Astrocyte (in vitro differentiated cells and primary cell): ENCODE measurements at places on chromosomes 2 and 18. TPM values are rescaled to one million over a fixed set of nuclear protein-coding genes. Genes with fewer than 3 reads are reported as not detected.

The MC5R gene
- total RNA-seq = 0.26 and 0.57 TPM in 2 replicates

The TCF7L1 gene
- total RNA-seq = 27.2 and 30.8 TPM in 2 replicates

The SIX3 gene
- 0.48 and 1.7 TPM in 2 replicates for total RNA-seq

The HOXD13 gene
- total RNA-seq = not detected in 2 replicates

The TBR1 gene
- not detected in 2 replicates for total RNA-seq

The KLHL41 gene
- not detected in 2 replicates for total RNA-seq

The GRB14 gene
- 8.6 and 11.1 TPM in 2 replicates for total RNA-seq

DNA sequence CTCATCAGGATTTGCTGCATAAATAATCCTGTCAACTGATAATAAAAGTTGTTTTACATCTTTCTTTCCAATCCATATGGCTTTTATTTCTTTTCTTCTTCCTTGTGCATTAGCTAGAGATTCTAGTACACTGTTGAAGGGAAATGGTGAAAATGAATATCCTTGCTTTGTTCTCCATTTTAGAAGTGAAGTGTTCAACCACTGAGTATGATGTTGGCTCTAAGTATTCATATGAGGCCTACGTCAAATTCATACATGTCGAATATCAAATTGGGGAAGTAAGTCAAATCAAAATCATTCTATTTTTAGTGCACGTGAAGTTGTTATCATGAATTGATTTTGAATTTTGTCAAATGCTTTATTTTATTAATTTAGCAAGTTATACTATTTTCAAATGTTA is 7.8 kb upstream of the ACKR3 start:
- H3K4me3 ChIP-seq = no peak overlapping the region
- H3K27me3 ChIP-seq = peaks cover 15% of the 10 kb centered on the region

DNA sequence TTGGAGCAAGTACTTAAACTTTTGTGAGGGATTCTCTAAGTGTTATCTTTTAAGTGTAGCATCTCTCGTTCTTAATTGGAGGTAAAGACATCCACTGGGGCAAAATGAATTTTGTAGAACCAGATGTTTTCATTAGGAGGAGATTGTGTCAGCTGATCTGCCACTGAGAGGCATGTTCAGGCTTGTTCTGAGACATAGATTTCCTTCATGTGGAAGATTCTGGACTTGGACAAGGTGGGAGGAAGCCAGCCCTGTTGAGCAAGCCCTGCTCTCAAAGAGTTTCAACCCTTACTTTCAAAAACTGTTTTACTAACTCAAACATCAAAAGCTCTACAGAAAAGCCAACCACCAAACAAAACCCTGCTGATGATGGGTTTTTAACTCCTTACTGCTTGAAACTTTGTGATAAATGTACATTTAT is 6.5 kb downstream of the MAP4K4 start:
- H3K27ac ChIP-seq = peak overlapping the region; percentile 52
- DNase-seq = peak; percentile 74
- peaks cover 21% of the 10 kb centered on the region for H3K4me1 ChIP-seq
- no peak overlapping the region for H3K4me3 ChIP-seq
- H3K36me3 ChIP-seq = peaks cover 16% of the 10 kb centered on the region

DNA sequence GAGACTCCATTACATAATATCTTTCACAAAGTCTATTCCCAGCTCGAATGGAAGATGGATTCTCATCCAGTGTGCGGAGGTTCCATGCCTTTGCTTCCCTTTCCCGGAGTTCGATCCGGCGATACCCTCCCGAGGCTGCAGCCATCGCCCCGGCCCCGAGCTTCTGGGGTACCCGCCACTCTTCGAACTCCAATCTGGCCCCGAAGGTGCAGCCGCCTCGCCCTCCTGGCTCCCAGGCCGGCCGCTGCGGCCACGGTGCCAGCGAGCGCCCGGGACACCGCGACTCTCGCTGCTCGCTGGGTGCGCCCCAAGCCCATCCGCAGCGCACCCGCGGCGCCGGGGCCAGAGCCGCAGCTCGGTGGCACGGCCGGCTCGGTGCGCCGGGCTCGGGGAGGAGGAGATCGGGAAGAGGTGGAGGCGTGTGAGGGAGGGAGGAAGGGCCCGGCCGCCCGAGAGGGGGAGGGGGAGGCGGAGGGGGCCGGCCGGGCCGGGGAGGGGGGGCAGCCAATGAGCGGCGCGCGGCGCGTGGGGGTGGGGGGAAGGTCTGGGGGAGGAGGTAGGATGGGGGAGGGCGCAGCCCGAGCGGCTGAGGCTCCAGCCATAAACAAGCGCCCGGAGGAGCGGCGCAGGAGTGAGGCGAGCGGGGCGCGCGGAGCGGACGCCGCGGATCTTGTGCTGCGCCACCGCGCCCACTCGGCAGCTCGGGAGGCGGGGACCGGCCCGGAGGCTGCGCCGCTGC is at the start of gene CRIM1:
Gene CRIM1, plus strand, starts transcription at position 628 of the 739 bp plus-strand sequence. CDS start 515 bp downstream, outside the sequence.
- peak within 1 kb of the TSS; percentile 98 for H3K4me3 ChIP-seq
- peaks cover 29% of the 10 kb centered on the region for H3K4me1 ChIP-seq
- H3K36me3 ChIP-seq = no peaks in the 10 kb centered on the region
- no peaks in the 10 kb centered on the region for H3K27me3 ChIP-seq
- DNase-seq = peak; percentile 83

DNA sequence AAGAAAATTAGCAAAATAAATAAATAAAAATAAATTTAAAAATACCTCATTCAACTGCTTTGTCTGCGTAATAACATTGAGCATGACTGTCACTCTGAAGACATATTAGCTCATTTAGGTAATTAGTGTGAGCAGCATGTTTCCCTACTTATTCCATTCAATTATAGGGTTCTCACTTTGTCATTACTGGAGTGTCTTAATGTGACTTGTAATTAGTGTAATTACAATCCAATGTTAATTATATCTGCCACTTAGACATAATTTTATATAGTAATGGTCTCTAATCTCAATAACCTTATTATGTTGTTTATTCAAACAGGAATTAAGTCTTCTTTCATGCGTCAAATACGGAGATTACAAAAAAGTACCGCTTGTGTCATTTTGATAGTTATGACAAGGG is 893.9 kb upstream of the ACVR2A start:
- no peaks in the 10 kb centered on the region for H3K36me3 ChIP-seq
- DNase-seq = no peak
- no peaks in the 10 kb centered on the region for H3K4me1 ChIP-seq
- no peak overlapping the region for H3K4me3 ChIP-seq
- no peaks in the 10 kb centered on the region for H3K27me3 ChIP-seq

DNA sequence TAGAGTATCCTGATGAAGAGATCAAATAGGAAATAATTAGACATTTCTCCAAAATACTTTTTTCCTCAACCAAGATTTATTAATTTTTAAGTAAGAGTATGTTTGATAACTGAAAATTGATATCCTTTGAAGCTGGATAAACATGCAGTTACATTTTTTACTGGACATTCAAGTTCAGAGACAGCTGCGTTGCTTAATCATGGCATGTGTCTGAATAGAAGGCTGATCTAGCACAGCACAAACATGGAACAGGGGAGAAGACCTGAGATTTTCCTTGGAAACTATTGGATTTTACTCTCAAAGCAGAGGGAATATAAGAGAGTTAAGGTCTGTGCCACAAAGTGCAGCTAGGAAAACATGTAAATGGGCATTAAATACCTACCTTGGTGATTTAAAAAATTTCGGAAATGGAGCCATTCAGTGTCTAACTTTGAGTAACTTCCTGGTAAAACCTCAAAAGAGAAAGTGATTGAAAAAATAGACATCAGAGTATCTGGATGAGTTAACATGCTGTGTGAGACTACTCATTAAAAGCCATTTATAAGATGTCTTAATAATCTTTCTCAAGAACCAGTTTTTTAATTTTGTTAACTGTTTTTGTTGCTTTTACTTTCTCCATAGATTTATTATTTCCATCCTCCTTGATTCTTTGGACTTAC is 31.8 kb downstream of the CRIM1 start:
- H3K4me3 ChIP-seq = no peak overlapping the region
- DNase-seq = no peak
- no peaks in the 10 kb centered on the region for H3K27me3 ChIP-seq
- H3K27ac ChIP-seq = no peak overlapping the region

DNA sequence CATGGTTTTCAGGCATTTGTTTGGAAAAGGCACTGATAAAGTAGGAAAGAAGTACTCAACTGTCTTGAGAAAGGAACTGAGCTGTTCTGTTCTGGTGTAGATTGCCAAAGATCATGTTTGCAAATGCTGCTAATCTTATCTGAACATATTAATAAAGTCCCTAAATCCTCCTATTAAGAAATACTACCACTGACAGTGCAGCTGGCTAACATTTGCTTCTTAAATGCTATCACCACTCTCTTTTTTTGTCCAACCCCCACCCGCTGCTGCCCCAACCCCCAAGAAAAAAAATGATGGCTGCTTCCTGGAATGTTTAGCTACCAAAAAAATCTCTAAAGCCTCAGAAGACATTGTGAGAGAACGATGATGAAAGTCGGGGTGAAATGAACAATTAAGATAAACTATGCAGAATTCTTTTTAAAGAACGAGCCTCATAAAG is 130.7 kb downstream of the CCBE1 start:
- no peak overlapping the region for H3K4me3 ChIP-seq
- DNase-seq = peak; percentile 60
- H3K36me3 ChIP-seq = no peaks in the 10 kb centered on the region
- H3K27ac ChIP-seq = no peak overlapping the region
- H3K4me1 ChIP-seq = peaks cover 4% of the 10 kb centered on the region

DNA sequence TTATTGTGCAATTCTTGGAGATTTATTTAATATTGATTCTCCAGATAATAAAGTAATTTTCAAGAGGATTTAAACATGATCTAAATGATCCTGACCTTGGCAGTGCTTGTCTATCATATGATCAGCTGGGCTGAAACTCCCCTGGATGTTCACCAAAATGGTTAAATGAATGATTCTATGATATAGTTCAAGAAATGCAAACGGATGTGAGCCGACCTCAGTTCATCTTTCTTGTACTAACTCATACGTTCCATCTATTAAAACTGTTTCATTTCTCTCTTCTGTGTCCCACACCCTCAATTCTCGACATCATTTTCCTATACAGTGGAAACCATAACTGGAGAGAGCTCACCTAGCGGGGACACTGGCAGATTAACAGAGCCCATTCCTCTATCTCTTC is 281.7 kb upstream of the CCDC68 start:
- H3K36me3 ChIP-seq = no peaks in the 10 kb centered on the region
- no peak for DNase-seq
- H3K4me3 ChIP-seq = no peak overlapping the region

- H3K27me3 ChIP-seq = no peaks in the 10 kb centered on the region
- H3K4me3 ChIP-seq = no peak overlapping the region
- no peaks in the 10 kb centered on the region for H3K36me3 ChIP-seq
- no peak for DNase-seq
Measured at GRCh38 chr2:232245111-232245510, 133.4 kb upstream of the ALPP start.

- H3K4me1 ChIP-seq = no peaks in the 10 kb centered on the region
- H3K4me3 ChIP-seq = no peak overlapping the region
- DNase-seq = no peak
- no peak overlapping the region for H3K27ac ChIP-seq
- H3K36me3 ChIP-seq = no peaks in the 10 kb centered on the region
- no peaks in the 10 kb centered on the region for H3K27me3 ChIP-seq
Measured at GRCh38 chr2:5304640-5305039, 387.5 kb upstream of the SOX11 start.

DNA sequence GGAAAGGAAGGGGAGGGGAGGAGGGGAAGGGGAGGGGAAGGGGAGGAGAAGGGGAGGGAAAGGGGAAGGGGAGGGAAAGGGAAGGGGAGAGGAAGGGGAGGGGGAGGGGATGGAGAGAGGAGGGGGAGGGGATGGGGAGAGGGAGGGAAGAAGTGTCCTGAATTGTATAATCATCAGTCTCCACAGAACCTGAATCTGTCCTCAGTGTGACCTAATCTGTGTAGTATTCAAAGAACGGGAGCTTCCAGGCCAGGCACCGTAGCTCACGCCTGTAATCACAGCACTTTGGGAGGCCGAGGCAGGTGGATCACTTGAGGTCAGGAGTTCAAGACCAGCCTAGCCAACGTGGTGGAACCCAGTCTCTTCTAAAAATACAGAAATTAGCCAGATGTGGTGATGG is 41.1 kb upstream of the CCDC150 start:
- H3K36me3 ChIP-seq = no peaks in the 10 kb centered on the region
- H3K27me3 ChIP-seq = no peaks in the 10 kb centered on the region
- H3K4me1 ChIP-seq = peaks cover 18% of the 10 kb centered on the region

- no peaks in the 10 kb centered on the region for H3K27me3 ChIP-seq
- DNase-seq = peak; percentile 24
- H3K36me3 ChIP-seq = no peaks in the 10 kb centered on the region
- H3K4me3 ChIP-seq = no peak overlapping the region
- H3K4me1 ChIP-seq = no peaks in the 10 kb centered on the region
Measured at GRCh38 chr18:60060578-60060977, 160.8 kb downstream of the PMAIP1 start.

- peak; percentile 10 for DNase-seq
- peaks cover 4% of the 10 kb centered on the region for H3K4me1 ChIP-seq
- H3K27ac ChIP-seq = no peak overlapping the region
Measured at GRCh38 chr2:172944022-172944793, 131.4 kb upstream of the MAP3K20 start.

- H3K4me1 ChIP-seq = peaks cover 8% of the 10 kb centered on the region
- H3K36me3 ChIP-seq = peaks cover 83% of the 10 kb centered on the region
- no peaks in the 10 kb centered on the region for H3K27me3 ChIP-seq
- no peak overlapping the region for H3K4me3 ChIP-seq
Measured at GRCh38 chr2:216142540-216142939, 33.4 kb downstream of the XRCC5 start.

DNA sequence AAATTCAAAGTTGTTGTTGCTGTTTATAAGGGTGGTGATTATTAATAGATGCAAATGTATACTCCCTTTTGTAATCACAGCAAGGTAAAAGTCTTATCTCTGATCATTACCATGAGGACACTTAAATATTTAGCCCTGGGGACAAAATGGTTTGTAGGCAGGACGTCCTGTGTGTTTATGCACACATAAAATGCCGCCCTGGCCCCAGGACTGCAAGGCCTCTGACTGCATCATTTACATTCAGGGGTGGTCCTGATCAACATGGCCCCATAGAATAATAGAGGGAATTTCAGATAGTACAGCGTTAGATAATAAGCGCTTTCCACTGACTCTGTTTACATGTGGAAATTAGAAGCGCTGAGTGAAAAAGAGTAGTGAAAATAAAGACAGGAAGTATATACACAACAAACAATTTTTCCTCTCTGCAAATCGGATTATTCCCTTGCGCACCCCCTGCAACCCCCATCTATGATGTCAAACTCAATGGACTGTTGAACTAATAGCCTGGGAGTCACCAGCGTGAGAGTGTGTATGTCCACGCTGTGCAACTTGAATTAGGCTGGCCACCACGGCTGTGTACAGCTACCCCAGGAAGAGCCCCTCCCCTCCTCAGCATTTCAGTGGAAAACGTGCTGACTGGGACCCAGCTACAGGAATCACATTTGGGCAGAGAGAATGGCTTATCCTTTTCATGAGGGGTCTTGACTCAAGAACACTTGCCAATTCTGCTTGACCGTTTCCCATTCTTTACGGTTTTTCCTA is 291.5 kb downstream of the SOX11 start:
- no peaks in the 10 kb centered on the region for H3K27me3 ChIP-seq
- H3K4me3 ChIP-seq = no peak overlapping the region
- no peaks in the 10 kb centered on the region for H3K36me3 ChIP-seq
- DNase-seq = no peak

DNA sequence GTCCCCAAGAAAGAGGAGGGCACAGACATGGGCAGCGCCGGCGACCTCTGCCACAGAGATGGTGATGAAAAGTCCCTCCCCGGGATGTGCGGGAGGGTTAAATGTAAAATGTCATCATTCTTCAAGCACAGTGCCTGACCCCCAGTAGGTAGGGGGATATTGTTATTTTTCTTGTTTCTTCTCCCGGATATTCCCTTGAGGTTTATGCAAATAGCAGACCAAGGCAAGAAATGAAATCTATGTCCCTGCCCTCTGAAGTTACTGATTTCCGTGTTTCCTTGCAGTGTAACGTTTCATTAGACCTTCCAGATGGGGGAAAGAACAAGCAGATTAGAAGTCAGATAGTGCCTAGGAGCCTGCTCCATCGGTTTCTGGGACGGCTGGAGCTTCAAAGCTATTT is 158.3 kb downstream of the KLHL29 start:
- H3K27ac ChIP-seq = no peak overlapping the region
- no peak overlapping the region for H3K4me3 ChIP-seq
- no peaks in the 10 kb centered on the region for H3K4me1 ChIP-seq
- no peaks in the 10 kb centered on the region for H3K36me3 ChIP-seq
- peaks cover 20% of the 10 kb centered on the region for H3K27me3 ChIP-seq
